Stimulated activated CD4-positive, alpha-beta T cell treated with anti-CD3 and anti-CD28 coated beads, Interleukin-15, amount 100 ng/mL, for 1 hour (primary cell): ENCODE measurements at places on chromosomes 5 and 9.

- no peak for DNase-seq
Observed at GRCh38 chr5:58275516-58275915, 184.4 kb downstream of the PLK2 start.

- no peak for DNase-seq
Observed at GRCh38 chr5:88203981-88204750, 64.5 kb downstream of the TMEM161B start.

DNA sequence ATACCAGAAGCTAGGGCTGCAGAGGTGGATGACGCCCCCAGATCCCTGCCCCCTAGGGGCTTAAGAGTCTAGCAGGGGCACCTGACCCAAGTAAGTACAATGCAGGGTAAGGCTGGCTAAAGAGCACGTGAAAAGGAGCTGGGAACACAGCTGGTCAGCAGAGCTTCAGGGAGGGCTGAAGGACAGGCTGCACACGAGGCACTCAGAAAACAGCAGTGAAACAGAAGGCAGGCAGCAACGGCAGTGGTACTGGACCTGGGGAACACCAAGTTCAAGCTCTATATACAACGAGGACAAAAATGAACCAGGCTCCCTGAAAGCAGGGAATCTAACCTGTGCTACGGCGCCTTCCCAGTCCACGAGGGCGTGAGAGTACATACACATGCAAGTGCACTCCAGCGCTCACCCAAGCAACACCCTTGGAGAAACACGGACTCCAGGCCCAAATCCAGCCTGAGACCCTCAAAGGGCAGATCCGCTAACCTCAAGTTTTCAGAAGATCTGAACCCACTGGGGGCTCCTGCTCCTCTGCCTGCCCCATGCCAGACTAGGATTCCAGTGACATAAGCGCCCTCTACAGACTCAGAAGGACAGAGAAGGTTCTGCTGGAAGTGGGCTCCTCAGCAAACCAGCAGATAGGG is 57.4 kb downstream of the PSMB7 start:
- no peak for DNase-seq

DNA sequence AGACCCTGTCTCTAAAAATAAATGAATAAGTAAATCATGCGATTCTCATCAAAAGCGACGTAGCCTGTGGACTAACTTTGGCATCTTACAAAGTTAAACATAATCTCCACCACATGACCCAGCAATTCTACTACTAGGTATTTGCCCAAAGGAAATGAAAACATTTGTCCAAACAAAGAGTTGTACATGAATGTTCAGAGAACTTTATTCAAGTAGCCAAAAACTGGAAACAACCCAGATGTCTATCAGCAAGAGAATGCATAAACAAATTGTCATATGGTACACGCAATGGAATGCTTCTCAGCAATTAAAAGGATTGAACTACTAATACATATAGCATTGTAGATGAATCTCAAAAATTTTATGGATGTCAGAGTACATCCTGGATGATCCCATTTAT is 82.6 kb downstream of the ADRB2 start:
- DNase-seq, result no peak

DNA sequence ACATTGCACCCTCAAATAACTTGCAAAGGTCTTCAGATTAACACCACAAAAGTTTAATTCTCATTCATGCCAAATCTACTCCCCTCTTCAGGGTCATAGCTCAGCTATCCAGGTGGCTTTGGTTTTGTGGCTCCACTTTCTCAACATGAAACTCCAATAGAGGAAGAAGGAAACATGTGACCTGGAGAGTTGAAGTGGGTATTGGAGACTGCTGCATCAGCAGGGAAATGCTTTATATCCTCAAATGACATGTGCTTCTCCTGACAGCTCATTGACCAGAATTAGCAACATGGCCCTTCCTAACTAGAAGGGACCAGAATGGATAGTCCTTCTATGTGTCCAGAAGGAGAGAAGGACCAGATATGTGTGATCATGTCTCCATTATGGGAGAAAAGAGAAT is 73.6 kb downstream of the TLR4 start:
- no peak for DNase-seq

DNA sequence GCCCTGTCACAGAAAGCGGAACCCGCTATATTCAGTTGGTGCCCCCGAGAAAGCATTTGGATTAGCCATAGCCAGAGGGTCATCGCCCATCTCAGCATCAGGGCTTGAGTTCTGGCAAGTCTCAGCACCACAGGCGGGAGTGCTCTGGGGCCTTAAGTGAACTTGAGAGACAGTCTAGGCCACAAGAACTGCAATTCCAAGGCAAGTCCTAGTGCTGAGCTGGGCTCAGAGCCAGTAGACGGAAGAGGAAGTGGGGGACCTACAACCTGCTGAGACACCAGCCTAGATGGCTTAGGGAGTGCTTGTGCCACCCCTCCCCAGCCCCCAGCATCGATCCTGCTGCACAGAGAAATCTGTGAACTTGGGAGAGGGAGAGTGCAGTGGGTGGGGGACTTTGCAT is 594.9 kb downstream of the CCDC171 start:
- DNase-seq, result no peak

- no peak for DNase-seq
Observed at GRCh38 chr9:109561137-109561536, 63.0 kb upstream of the PTPN3 start.
